ENCODE measurements at places on chromosomes 1 and 21. TPM values are rescaled to one million over a fixed set of nuclear protein-coding genes. Genes with fewer than 3 reads are reported as not detected.

LRRN2 gene
- 6.8 TPM for total RNA-seq

UBXN10 gene
- 0.33 TPM for total RNA-seq

C1orf174 gene
- total RNA-seq = 16.7 TPM

RHOU gene
- 32.5 TPM for total RNA-seq

GRCh38 chr1:46425726-46426125 is 31.6 kb downstream of the FAAH start:
- H3K27me3 ChIP-seq = no peaks in the 10 kb centered on the region
- H3K4me3 ChIP-seq = no peak overlapping the region
- no peaks in the 10 kb centered on the region for H3K36me3 ChIP-seq
- H3K4me1 ChIP-seq = no peaks in the 10 kb centered on the region
- DNase-seq = no peak

DNA sequence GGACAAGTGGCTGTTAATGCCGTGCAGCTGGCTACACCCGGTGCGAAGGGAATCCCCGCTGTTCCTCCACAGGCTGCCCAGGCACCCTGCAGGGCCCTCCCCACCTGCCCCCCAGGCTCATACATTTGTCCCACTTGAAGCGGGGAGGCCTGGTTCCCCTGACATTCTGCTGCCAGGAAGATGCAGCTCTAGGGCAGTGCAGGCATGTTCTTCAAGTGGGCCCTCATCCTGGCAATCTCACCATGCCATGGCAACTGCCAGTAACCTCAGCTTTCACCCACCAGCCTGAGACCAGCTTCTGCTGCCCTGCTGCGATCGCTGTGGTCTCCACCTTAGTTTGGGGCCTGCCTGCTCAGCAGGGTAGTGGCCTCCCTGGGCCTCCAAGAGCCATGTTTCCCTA is 151.9 kb upstream of the COL6A1 start:
- DNase-seq = no peak
- no peak overlapping the region for H3K4me3 ChIP-seq
- no peaks in the 10 kb centered on the region for H3K36me3 ChIP-seq
- H3K4me1 ChIP-seq = no peaks in the 10 kb centered on the region
- H3K27ac ChIP-seq = no peak overlapping the region
- H3K27me3 ChIP-seq = no peaks in the 10 kb centered on the region

GRCh38 chr1:16302709-16303627 is 49.3 kb downstream of the FBXO42 start:
- peaks cover 10% of the 10 kb centered on the region for H3K36me3 ChIP-seq
- no peak for DNase-seq
- H3K27ac ChIP-seq = peak overlapping the region; percentile 29
- H3K4me3 ChIP-seq = no peak overlapping the region
- peaks cover 2% of the 10 kb centered on the region for H3K4me1 ChIP-seq

DNA sequence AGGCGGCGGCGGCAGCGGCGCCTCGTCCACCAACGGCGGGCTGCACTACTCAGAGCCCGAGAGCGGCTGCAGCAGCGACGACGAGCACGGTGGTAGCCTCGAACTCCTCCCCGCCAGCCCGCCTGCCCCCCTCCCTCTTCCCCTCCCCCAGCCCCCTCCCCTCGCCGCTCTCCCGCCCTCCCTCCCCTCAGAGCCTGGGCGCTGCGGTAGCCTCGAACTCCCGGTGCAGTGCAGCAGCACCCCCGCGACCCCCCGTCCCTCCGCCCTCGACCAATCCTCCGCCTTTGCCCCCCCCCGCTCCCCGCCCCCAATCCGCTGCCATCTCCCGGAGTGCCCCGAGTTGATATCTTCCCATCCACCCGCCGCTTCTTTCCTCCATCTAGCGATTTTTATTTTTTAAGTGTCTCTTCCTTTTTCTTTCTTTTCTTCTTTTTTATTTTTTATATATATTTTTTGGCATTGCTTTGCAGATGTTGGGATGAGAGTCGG is 516 bp downstream of the RCOR3 start:
- no peaks in the 10 kb centered on the region for H3K27me3 ChIP-seq
- H3K27ac ChIP-seq = no peak overlapping the region
- H3K36me3 ChIP-seq = no peaks in the 10 kb centered on the region
- DNase-seq = peak; percentile 81
- H3K4me1 ChIP-seq = no peaks in the 10 kb centered on the region
- peak overlapping the region; percentile 37 for H3K4me3 ChIP-seq

DNA sequence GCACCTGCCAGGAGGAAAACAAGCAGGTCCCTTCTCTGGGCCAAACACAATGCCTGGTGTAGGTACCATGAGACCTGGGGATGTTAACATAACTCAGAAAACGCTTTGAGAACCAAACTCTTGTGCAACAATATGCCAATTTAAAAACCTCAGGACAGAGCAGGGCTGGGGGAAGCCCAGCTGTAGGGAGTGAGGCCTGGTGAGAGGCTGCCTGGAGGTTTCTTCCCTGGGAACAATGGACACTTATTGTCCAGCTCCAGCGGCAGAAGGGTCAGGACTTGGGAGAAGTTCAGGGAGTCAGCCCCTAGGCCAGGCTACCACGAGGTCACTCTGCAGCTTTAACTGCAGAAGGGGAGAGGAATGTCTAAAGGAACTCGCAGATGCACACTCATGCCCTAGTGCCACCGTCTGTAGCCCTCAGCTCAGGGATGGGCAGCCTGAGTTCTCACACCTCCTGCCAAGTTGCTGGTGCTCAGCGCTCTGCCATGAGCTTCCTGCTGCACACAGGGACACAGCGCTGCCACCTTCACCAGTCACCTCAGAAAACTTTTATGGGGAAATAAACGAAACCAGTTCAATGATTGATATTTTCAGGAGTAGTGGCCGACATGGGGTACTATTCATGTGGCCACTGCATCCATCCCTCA is 8.5 kb downstream of the GPR157 start:
- H3K27me3 ChIP-seq = no peaks in the 10 kb centered on the region
- H3K4me1 ChIP-seq = no peaks in the 10 kb centered on the region
- H3K4me3 ChIP-seq = no peak overlapping the region
- H3K36me3 ChIP-seq = peaks cover 1% of the 10 kb centered on the region
- no peak for DNase-seq

- no peak overlapping the region for H3K27ac ChIP-seq
- no peak for DNase-seq
- no peaks in the 10 kb centered on the region for H3K4me1 ChIP-seq
- H3K27me3 ChIP-seq = no peaks in the 10 kb centered on the region
Observed at GRCh38 chr1:188903241-188903640, 1574.4 kb downstream of the BRINP3 start.

DNA sequence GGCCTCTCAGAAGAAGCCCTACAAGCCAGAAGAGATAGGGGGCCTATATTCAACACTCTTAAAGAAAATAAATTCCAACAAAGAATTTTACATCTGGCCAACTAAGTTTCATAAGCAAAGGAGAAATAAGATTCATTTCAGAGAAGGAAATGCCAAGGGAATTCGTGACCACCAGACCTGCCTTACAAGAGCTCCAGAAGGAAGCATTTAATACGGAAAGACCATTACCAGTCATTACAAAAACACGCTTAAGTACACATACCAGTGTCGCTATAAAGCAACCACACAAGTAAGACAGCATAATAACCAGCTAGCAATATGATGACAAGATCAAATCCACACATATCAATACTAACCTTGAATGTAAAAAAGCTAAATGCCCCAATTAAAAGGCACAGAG is 704.9 kb upstream of the CHRM3 start:
- H3K27ac ChIP-seq = no peak overlapping the region
- no peaks in the 10 kb centered on the region for H3K36me3 ChIP-seq
- H3K27me3 ChIP-seq = no peaks in the 10 kb centered on the region
- no peak for DNase-seq

- DNase-seq = no peak
- no peak overlapping the region for H3K27ac ChIP-seq
- peaks cover 6% of the 10 kb centered on the region for H3K4me1 ChIP-seq
- no peaks in the 10 kb centered on the region for H3K36me3 ChIP-seq
Observed at GRCh38 chr21:15976807-15977206, 247.0 kb downstream of the USP25 start.

DNA sequence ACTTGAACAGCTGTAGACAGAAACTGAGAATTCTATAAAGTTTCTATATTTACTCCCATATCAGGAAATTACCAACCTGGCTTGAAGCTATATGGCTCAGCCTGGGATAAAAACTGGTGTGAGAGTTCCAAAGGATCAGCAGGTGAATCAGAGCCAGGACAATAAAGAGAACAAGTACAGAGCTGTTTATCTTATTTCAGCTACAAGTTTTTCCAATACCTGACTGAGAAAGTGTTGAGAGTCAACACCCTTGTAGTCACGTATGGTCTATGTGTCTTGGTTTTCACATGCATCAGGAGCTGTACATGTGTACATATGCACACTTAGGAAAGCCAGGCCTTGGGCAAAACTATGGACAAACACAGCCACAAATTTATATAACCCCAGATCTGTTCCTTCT is 40.7 kb upstream of the CXADR start:
- no peaks in the 10 kb centered on the region for H3K4me1 ChIP-seq
- no peak for DNase-seq
- H3K36me3 ChIP-seq = no peaks in the 10 kb centered on the region
- no peaks in the 10 kb centered on the region for H3K27me3 ChIP-seq

Data from aorta (tissue), 5 donors.